ENCODE measurements at places on chromosomes 7 and 10. TPM values are rescaled to one million over a fixed set of nuclear protein-coding genes. Genes with fewer than 3 reads are reported as not detected.

DNA sequence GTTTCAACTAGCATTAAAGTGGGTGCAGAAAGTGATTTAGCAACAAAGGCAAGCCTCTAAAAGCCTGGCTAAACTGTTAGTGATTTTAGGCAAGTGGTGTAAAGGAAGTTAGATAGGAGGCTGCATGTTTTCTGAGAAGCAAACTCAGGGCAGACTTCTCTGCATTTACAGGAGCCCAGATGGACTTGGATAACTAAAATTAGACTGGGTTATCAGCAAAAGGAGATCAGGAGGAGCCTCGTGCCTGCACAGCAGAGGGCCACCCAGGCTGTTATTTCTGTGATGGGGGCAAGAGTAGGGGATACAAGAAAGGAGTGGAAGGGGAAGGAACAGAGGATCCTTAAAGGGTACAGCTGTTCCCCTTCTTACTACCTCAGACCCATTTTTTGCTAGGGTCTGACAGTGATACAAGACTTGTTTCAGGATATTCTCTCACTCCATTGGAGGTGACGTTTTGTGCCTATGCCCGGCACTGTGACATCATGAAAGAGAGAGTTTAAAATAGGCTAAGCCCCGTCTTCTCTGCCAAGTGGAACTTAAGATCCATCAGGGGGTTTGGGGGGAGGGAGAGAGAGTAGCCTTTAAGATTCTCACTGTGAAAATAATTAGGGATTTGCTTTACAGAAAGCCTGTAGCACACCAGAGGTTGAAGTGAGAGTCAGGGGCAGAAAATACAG is 49.6 kb upstream of the PDCD4 start:
- DNase-seq, result no peak

ZNF467 gene
- total RNA-seq, result 0.80 TPM

- no peak for DNase-seq
These were observed 134.9 kb upstream of the SAMD8 start for GRCh38 chr10:74976565-74976964.

DNA sequence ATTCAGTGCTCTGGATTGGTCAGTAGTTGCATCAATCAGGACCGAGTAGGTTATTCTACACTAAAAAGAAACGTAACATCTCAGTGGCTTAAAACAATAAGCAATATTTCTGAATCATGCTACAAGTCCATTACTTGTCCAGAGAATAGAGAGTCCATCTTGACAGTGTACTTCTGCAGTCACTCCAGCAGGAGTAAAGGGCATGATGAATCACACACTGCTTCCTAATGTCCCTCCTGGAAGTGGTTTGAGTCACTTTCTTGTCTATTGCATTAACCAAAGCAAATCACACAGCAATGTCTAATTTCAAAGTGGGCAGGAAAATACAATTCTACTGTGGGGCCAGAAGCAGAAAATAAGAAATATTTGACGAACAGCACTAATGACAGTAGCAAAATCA is 124.8 kb downstream of the TSPAN12 start:
- DNase-seq, result peak; percentile 74

DNA sequence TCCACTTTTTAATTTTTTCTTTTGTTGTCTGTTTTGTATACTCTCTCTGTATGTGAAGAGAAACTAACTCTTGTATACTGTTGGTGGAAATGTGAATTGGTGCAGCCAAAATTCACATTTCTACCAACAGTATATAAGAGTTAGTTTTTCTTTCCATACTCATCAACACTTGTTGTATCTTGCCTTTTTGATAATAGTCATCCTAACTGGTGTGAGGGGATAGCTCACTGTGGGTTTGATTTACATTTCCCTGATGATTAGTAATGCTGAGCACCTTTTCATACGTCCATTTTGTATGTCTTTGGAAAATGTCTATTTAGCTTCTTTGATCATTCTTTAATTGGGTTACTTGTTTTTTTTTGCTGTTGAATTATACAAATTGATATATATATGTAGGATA is 375.5 kb upstream of the IGFBP3 start:
- DNase-seq, result no peak

PRPS1L1 gene
- not detected for total RNA-seq

DNA sequence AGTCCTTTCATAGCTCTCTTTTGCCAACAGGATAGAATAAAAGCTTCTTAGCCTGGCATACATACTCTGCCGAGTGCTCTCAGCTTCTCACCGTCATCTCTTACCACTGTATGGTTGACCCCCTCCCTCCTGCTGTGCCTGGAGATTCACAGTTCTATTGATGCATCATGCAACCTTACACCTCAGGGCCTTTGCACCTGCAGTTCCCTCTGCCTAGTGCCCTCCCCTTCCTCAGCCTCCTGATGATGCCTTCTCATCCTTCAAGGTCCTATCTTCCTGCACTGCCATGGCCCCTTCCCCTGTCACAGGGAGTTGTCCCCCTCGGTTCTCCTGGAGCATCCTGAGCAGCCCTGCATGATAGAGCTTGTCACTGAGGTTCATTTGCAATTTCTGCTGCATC is 81.5 kb downstream of the CDH23 start:
- DNase-seq, result no peak

- no peak for DNase-seq
These were observed 222.4 kb downstream of the SORCS1 start for GRCh38 chr10:106942035-106942662.

DNA sequence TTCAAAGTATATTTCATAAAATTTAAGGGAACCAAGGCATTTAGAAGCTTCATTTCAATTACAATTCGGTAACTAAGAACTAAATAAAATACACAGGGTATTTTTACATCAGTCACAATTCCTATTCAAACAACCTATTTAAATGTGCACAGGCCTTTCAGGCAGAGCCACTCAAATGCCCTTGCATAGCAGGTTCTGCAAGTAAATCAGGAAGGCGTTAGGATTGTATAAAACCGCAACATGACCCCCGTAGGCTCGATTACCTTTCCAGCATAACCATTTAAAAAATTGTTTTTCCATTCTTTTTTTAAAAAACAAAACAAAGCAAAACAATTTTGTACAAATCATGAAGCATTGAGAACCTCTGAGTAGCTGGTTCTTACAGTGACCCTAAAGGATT is 289.9 kb upstream of the SP8 start:
- no peak for DNase-seq

DNA sequence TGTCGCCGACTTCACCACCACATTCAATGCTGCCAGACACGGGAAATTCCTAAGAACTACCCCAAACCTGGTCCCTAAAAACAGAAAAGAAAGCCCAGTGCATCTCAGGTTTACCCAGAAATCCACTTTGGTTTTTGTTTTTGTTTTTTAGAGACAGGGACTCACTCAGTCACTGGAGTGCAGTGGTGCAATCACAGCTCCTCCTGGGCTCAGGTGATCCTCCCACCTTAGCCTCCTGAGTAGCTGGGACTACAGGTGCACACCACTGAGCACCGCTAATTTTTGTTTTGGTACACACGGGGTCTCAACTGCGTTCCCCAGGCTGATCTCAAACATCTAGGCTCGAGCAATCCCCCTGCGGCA is 22.8 kb downstream of the MAD1L1 start:
- no peak for DNase-seq

DNA sequence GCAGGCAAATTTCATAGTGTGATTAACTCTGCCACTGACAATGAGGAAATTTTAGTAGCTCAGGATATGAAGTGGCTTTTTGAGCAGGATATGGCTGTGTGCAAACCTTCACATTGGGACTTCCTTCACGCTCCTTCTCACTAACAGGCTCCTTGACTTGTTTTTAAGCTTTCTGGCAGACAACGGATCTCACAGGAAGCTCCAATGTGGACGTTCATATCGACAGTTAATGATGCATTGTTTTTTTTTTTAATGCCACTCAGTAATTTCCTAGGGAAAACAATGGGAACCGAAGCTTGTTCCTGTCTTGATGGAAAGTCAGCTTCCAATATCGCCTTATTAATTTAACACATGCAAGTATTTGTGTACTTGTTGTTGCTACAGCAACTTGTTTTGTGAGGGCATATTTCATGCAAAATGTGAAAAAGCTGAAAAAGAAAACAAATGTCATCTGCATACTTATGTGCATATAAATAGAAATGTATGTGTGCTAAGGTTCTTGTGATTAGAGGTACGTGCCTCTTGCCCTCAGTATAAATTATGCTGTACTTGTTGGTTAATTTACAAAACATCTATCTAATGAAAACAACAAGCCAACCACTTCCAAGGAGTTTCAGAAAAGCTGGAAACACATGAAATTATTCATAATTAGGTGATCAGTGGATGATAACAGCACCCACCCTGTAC is 84.7 kb downstream of the NRP1 start:
- DNase-seq, result no peak

DNA sequence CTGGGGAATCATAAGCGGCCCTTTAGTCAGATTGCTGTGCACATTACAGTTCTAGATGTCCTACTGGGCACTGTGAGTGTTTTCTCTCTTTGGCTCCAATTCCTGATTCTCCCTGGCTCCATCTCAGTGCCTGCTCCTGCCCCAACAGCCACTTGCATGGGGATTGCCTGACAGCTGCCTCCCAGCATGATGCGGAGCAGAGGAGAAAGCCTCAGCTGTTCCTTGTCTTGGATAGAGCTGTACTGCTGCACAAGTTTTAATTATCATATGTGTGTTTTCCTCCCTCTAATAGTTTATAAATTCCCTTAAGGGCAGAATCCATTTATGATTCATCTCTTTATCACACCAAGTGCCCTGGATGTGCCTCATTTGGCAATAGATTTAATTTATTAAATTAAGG is 285.8 kb upstream of the COBL start:
- no peak for DNase-seq

DNA sequence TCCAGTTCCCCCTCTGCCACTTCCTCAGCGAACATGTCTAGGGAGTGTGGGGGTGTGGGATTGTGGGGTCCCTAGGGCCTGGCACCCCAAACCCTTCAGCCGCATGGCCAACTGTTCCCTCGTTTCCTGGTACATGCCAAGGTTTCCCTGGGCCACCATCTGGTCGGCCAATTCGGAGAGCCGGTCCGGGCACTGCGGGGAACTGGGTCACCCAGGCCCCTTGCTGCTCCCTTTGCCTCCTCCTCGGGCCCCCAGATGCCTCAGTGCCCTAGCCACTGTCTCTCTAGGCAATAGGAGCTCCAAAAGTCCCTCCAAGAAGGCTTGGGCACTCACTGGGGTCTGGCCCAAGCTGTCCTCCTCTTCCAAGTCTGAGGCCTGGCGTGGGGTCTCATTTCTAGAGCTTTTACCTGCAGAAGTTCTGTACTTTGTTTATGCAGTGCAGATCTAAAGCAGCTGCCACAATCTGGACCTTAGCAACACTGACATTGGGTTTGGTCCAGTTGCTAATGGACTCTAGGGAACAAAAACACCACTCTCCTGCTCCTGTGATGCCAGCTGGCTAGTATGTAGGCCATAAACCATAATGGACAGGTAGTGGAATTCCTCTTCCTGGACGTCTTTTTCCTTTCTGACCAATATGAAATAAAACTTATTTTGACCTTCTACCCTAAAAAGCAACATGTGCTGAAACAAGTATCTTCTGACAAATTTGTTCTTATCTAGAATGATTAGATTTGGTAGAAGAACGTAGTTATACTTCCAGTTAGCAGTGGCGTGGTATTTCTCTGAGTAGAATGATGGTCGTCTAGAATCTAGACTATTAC is 172.9 kb downstream of the LRRC4 start:
- no peak for DNase-seq

- no peak for DNase-seq
These were observed 63.4 kb downstream of the KIAA1217 start for GRCh38 chr10:24272374-24272773.

DNA sequence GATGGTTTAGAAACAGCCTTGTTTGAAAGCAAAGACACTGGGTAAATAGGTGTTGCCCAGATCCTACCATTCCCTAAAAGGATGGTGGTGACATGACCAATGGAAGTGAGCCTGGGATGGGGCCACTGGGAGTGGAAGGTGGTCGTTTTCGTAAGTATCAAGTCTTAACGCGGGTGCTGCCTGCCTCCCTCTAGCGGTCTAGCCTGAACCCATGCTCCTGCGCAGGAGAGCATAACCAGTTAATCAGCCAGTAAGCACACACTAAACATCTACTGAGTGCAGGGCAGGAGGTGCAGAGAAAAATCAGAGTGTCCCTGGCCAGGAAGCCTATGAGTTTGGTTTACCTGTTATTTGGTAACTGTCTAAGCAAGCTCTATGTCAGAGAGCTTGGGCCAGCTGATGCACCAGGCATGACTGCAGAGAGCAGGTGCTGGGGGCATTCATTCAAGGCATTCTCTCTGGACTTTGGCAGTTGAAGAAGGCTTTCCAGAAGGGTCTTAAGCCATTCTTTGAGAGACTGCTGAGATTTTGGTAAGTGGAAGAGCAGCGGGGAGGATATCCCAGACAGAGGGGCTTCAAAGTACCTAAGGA is 930 bp downstream of the GARIN1A start:
- peak; percentile 40 for DNase-seq

GPRIN2 gene
- total RNA-seq, result 0.23 TPM

DNA sequence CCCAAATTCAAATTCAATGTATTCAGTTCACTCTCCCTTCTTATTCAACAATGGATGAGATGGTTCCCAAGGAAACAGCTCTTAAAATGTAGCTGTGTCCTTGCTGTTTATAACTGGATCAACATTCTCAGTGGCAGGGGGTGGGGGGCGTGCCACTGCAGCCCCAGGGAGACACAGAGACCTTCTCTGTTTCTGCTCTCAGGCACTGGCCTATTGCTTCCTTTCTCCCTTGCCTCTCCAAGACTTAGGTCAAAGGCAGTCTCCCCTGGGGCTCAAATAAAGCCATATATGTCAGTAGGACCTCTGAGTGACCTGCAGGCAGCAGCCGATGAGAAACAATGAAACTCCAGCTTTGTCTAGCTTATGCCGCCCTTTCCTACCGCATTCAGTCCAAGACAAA is 20.7 kb downstream of the VSTM4 start:
- DNase-seq, result no peak

DNA sequence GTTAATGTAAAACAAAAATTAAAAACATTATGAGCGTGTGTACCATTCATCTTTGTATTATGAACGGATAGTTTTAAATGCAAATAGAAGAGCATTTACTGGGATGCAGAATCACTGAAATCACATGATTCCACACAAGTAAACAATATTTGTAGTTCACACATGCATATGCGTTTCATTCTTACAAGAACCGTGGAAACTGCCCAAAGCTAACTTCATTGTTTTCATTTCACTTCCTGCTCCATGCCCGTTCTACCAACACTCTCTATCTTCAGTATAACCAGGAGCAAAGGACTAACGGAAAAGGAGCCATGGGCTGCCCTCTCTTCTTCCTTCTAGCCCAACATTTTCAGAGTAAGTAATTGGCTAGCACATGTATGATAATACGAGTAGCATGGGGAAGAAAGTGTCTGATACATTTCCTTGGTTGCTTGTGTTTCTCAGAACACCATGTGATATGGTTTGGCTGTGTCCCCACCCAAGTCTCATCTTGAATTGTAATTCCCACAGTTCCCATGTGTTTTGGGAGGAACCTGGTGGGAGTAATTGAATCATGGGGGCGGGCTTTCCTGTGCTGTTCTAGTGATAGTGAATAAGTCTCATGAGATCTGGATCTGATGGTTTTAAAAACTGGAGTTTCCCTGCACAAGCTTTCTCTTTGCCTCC is 38.8 kb downstream of the ZNF783 start:
- no peak for DNase-seq

DNA sequence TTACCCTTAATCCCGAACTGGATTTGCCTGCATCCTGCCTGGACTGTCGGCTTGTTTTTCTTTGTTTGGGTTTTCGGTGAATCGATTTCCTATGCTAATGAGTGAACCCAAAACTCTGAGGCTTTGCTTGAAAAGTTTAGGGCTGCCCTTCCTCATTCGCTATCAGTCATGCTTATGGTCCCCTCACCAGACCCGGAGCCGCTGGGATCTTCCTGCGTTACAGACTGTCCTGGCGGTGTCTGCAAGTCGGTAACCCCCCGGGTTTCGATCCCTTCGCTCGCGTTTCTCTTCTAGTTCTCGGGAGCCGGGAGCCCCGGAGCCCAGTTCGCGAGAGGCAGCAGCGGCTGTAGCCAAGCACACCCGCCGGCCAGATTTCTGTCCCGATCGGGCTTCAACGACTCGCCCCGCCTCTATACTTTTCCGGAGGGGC is 2.2 kb downstream of the EMX2 start:
- peak; percentile 17 for DNase-seq
